CD4-positive, alpha-beta T cell (primary cell): ENCODE measurements at places on chromosomes 1 and 21. TPM values are rescaled to one million over a fixed set of nuclear protein-coding genes. Genes with fewer than 3 reads are reported as not detected.

GRCh38 chr1:172662464-172663109, 3.7 kb downstream of the FASLG start:
- peak; percentile 81 for DNase-seq

DNA sequence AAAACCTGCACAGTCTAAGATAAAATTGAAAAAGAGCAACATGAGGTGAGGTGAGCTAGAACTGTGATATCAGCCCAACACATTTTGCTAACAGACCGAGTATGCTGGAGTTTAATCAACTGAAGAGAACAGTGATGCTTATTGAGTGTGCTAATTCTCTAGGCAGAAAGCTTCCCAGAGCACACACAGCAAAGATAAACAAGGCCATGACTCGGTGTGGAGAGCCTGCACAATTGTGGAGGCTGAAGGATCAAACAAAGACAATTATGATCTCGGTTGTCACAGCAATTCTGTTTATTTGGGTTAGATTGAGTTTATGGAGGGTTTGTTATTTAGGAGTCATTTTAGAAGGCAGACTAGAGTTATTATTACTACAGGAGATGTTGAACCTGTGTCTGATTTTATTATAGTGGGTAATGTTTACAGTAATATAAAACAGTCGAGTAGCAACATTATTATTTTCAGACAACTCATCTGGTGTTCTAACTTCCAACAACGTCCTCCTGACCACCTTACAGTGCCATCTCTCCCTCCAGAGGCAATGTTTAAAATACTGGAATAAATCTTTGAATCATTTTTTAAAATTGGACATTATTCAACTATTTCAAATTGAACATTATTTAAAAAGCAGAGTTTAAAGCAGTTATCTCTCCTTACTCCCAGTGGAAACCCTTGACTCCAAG, 40.2 kb downstream of the DPT start:
- no peak for DNase-seq

GRCh38 chr21:33840771-33841170, 74.8 kb downstream of the ATP5PO start:
- no peak for DNase-seq

DNA sequence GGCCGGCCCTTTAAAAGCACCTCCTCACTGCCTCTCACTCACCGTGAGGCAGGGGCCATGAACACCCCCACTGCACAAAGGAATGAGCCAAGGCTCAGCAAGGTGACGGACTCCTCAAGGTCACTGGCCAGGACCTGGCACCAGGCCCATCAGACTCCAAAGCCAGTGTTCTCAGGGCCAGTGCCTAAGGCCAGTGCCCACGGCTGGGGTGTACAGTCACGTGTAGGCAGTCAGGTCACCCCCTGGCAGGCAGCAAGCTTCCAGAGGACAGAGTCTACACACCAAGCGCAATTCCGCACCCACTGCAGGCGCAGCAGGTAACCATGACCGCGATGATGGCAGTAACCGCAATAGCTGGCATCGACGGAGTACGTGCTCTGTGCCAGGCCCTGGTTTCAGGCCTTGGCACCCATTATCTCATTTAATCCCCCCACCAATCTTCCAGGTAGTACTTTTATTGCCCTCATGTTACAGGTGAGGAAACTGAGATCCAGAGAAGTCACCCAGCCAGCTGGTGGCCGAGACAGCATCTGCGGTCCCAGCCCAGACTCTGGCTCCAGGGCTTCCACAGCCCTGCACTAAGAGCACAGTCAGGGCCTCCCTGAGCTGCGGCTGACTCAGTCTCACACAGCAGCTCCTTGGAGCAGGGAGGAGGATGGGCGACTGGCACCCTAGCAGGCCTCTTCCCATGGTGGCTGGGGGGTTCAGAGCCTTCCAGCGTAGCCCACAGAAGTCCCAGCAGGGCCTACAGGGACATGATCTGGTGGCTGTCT, 27.0 kb downstream of the RAP1GAP start:
- no peak for DNase-seq

RIPPLY3 gene
- total RNA-seq = not detected

OR2M3 gene
- total RNA-seq = not detected

BRDT gene
- not detected for total RNA-seq
